ENCODE measurements at places on chromosomes 5 and 9.

DNA sequence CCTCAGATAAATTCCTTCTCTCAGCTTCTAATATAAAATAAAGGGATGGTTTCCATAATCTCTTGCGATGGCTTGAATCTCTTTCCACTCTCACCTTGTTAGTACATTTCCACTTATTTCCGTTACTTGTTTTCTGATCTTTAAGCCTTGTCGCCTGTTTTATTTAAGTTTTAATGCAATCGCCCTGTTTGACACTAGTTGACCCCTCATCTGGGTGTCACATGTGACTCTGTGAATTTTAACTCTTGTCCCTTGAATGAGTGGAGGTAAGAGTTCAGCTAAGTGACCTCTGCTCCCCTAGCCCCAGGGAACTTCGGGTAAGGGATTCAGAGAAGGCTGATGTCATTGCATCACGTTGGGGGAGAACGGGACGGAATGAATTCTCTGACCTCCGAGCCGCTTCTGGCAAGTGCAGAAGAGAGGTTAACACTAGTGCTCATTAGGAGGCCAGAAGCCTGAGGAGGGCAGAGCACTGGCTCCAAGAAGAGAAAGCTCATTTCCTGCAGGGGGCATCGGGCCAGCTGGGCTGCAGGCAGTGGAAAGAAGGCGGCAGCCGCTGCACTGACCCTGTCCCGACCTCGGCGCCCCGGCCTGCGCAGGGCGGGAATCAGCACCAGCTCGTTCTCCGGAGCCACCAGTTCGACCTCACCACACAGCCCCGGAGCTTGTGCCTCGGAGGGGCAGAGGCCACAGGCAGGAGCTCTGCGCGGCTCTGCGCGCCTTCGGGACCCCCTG, 569 bp downstream of the HINT2 start:
- DNase-seq: no peak

DNA sequence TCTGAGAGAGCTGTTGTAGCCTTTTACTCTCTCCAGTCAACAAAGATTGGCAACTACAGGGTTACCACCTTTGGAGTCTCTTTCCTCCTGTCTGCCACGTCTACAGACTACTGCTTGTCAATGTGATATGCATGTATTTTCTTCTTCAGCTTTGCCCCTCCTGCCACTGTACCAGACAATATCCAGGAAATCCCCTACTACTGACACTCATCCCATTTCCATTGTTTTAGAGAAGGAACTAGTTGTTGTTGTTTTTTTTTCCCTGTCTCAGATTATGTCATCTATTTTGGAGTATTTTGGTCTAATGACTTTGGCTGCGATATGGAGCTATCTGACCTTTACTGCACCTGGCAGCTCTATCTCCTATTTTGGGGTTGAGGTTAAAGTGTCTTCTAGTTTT, 50.1 kb upstream of the MACIR start:
- no peak for DNase-seq

GRCh38 chr5:65184780-65185179, 296.9 kb downstream of the ADAMTS6 start:
- no peak for DNase-seq

DNA sequence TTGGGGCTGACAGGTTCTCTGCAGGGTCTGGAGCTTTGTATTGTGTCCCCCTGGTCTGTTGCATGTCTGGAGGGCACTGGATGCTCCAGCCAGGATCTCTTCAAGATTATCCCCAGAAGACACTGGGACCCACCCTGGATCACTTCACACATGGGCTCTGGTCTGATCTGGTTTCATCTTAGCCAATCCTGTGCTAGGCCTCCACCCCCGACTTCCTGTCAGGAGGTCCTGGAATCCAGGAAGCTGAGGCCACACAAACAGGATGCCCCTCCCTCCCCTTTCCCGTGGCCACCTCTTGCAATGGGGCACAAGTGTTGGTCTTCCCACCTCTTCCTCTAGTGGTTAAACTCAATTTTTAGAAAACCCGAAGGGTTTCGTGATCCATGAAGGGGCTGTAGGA, 242.6 kb upstream of the MVB12B start:
- no peak for DNase-seq

GRCh38 chr9:75739884-75740611, 150.4 kb upstream of the PCSK5 start:
- no peak for DNase-seq

DNA sequence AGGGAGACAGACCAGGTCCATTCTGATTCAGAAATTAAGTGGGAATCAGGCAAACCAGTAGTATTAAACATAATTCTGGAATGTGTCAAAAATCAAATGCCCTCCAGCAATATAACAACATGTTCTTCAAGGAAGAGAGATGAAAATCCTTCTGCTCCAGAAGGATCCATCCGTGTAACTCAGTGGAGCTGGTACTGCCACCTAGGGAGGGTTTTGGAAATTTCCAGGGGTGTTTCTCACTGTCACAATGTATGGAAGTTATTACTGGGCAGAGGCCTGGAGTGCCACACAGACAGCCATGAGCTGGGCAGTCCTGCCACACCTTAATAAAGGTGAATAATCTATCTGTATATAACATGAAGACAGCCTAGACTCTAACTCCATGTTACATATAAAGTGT, 87.5 kb downstream of the TTLL11 start:
- DNase-seq: no peak

DNA sequence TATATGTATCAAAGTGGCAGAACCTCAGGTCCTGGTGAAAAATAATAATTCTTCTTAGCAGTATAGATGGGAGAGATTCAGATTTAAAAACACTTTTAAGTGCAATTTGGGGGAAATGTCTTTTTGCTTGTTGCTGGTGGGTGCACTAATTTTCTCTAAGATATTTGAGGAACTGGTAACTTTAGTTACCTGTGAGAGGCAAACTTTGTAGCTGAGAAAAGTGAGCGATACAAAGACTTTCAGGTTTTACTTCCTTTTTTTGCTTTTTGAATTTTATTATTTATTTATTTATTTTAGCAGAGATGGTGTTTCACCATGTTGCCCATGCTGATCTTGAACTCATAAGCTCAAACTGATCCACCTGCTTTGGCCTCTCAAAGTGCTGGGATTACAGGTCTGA, 303.1 kb upstream of the PTGER4 start:
- no peak for DNase-seq

- no peak for DNase-seq
Observed at GRCh38 chr9:96441798-96442445, 8.0 kb upstream of the HABP4 start.

Measured in GM12878 (cell line).